ENCODE measurements at places on chromosomes 5 and 9.

- no peak for DNase-seq
Measured at GRCh38 chr9:127506117-127506813, 55.0 kb downstream of the LRSAM1 start.

GRCh38 chr9:12271421-12271891 is 421.7 kb upstream of the TYRP1 start:
- no peak for DNase-seq

DNA sequence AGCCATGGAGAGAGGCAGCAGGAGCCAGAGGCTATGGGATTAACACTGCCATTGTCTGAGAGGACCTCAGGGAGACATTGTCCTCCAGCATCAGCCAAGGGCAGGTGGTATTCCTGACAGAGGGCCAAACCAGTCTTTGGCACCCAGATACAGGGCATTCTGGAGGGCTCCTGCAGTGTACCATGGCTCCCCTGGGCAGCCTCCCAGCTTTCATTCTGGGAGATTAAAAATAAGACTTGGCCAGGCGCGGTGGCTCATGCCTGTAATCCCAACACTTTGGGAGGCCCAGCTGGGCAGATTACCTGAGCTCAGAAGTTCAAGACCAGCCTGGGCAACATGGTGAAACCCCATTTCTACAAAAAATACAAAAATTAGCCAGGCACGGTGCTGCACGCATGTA is 4.2 kb downstream of the MTAP start:
- no peak for DNase-seq

DNA sequence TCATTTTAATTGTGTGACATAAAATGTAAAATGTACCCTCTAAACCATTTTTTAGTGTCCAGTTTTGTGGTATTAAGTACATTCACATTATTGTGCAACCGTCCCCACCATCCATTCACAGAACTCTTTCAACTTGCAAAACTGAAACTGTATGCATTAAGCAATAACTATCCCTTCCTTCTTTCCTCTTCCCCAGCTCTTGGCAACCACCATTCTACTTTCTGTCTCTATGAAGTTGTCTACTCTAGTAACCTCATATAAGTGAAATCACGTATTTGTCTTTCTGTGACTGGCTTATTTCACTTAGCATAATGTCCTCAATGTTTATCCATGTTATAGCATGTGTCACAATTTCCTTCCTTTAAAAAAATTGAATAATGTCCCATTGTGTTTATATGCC is 142.4 kb downstream of the C9orf152 start:
- DNase-seq: no peak

- DNase-seq: no peak
Measured at GRCh38 chr5:151047814-151048425, 27.5 kb downstream of the GPX3 start.

GRCh38 chr5:127418974-127419682 is 98.3 kb upstream of the PRRC1 start:
- DNase-seq: no peak

- no peak for DNase-seq
Measured at GRCh38 chr5:101418713-101419118, 515.6 kb upstream of the ST8SIA4 start.

GRCh38 chr9:130541533-130541932 is 37.8 kb upstream of the FUBP3 start:
- no peak for DNase-seq

DNA sequence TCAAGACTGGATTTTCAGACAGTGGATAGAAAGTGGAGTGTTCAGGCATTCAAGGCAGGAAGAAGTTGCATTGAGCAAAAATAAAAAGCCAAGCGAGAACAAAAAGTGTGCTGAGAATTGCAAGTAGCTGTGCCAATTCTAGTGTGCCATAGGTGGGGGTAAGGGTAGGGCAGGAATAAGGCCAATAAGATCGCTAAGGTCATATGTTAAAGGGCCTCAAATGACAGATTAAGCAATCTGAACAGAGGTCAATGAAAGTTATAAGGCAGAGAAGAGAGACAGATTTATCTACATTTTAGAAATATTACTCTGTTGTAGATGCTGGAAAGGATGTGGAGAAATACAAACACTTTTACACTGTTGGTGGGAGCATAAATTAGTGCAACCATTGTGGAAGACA is 36.4 kb downstream of the NADK2 start:
- no peak for DNase-seq

- no peak for DNase-seq
Measured at GRCh38 chr5:2901096-2901495, 149.6 kb upstream of the IRX2 start.

GRCh38 chr5:61559722-61560121 is 227.7 kb downstream of the ZSWIM6 start:
- no peak for DNase-seq

- DNase-seq: peak; percentile 78
Measured at GRCh38 chr9:72038890-72039410, 21.5 kb downstream of the C9orf57 start.

- no peak for DNase-seq
Measured at GRCh38 chr9:121778252-121779225, 127.1 kb downstream of the DAB2IP start.

DNA sequence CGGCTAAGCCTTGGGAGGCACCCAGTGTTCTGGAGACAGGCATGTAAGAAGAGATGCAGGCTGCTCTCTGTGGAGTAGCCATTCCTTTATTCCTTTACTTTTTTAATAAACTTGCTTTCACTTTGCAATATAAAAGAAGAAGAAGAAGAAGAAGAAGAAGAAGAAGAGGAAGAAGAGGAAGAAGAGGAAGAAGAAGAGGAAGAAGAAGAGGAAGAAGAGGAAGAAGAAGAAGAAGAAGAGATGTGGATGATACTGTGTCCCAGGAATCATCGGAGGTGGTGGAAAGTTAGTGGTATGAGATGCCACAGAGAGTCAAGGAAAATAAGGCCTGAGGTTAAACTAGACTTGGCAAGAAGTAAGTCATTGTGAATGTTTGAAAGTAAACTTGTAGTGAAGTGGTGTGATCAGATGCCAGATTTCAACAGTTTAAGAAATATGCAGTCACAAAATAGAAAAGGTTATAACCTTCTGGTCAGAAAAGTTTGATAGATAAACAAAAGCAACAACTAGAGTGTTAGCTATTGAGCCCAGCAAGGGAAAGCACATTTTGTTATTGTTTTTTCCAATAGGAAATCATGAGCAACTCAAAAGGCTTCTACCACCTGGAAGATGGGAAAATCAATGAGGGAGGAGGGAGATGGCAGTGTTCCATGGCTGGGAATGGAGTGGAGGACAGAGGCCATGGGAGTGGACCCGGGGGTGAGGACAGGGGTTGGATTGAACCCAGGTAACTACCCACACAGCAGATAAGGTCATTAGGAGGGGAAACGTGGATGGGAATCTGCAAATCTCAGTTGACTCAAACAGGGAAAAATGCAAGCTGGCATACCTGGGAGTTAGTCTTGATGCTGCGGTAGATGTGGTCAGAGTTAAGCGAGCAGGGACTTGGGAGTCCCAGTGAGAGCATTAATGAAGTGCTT is 16.8 kb downstream of the AOPEP start:
- DNase-seq: no peak

GRCh38 chr5:79699763-79700400 is 10.2 kb downstream of the CMYA5 start:
- no peak for DNase-seq

DNA sequence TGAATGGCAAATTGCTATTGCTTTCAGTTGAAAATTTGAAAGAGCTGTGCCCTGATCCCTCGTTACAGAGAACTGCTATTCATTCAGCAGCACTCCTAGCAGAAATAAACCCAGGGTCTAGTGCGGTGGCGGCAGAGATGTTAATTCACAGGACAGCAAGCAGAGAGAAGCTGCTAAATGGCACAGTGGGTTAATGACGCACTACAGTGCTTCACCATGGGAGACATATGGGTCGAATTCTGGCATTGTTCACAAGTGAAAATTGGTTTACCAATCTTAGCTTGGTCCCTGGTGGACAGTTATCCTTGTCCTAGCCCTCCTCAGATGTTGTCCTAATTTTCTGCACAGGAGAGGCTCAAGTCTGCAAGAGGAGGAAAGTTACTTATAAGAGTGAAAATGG is 807.4 kb downstream of the TLE1 start:
- no peak for DNase-seq

DNA sequence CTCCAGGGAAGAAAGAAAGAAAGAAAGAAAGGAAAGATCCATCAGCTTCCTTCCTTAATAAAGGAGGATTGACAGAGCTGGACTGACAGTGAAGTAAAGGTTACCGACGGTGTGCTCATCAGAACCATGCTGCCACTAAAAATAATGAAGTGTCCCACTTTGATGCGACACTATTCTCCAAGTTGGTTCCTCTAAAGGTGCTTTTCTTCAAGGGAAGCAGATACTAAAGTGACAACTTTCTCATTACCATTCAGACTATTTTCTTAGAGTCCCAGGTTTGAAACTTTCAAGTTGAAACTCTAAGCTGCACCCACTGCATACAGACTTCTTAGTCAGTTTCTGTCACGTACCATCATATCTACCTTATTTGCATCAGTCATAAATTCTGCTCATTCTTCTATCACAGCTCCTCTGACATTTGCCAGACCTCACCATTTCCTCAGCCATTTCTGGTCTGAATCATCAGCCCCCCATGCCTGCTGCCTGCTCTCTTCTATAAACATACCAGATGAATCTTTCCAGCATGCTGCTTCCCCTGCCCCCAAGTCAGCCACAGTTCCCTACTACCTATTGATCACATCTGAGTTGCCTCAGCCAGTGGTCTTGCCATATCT is 177.6 kb downstream of the DEPDC1B start:
- DNase-seq: no peak

DNA sequence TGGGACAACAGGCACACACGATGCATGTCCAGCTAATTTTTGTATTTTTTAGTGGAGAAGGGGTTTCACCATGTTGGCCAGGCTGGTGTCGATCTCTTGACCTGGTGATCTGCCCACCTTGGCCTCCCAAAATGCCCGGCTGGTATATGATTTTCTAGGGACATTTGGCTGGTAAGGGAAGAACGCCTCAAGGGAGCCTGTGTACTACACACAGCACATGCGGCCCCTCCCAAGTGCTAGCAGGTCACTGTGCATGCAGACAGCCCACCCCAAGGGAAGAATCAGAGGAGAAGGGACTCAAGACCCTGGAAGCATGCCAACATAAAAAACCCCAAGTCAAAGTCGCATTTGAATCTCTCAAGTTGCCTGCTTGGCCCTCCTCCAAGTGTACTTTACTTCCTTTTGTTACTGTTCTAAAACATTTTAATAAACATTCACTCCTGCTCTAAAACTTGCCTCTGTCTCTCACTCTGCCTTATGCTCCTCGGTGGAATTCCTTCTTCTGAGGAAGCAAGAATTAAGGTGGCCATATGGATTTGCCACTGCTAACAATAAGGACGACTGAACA is 24.3 kb upstream of the OTULINL start:
- no peak for DNase-seq

- no peak for DNase-seq
Measured at GRCh38 chr5:39264528-39264927, 45.2 kb upstream of the FYB1 start.

- DNase-seq: no peak
Measured at GRCh38 chr5:112625689-112626438, 111.8 kb upstream of the APC start.

GRCh38 chr9:136930014-136930413 is 14.5 kb downstream of the FBXW5 start:
- no peak for DNase-seq

DNA sequence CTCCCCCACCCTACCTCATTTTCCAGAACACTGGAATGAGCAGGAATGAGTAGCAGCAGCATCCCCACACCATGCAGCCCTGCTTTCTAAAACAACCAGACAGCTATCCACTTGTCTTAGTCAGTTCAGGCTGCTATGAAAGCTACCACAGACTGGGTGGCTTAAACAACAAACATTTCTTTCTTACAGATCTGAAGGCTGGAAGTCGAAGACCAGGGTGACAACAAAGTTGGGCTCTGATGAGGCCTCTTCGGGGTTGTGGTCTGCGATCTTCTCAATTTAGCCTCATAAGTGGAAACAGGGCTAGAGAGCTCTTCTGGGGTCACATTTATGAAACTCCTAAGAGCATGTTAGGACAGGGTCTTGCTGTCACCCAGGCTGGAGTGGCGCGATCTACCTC is 38.9 kb downstream of the LPAR1 start:
- DNase-seq: no peak

DNA sequence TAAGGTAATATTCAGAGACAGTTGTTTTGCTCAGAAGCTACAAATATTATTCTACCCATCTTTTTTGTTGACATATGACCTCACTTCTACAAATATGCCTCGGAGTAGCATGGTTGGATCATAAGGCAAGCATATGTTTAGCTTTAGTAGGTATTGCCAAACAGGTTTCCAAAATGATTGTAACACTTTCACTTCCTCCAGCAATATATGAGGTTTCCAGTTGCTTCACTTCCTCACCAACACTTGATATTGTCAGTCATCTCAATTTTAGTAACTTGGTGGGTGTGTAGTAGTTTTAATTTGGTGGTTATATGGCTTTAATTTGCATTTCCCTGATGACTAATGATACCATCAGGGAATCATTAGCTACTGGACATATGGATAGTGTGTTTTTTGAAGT is 46.7 kb downstream of the TNFSF8 start:
- DNase-seq: no peak

DNA sequence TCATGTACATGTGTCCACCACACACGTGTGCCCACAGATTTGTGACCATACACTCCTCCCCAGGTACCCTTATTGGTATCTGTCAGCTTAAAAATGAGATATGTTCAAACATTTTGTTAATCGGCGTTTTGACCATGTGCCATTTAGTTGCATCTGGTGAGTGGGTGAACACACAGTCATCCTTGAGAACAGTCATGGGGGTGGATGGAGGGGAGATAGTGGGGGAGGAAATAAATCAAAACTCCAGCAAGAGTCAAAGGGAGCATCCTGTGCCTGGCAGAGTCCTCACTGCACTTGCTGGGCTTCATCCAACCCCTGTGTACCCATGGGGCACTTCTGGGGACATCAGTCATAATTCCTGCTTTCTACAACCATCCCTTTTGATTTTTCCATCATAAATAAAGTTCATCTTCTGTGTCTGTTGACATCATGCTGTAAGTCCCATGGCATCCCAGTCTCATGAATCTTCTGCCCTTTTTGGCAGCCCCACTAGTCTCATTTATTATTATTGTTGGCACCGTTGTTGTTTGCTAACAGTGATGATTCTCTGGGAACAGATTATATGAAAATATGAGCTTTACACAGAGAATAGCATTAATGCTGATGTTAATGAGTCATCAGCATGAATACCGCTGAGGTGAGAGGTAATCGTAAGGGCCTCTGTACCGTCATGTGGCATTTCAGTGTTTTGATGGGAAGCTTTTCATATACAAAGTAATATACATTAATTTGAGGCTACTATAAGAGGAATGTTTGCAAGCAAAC is 24.4 kb upstream of the CLK4 start:
- DNase-seq: no peak

- no peak for DNase-seq
Measured at GRCh38 chr9:88173378-88173999, 35.2 kb upstream of the SPATA31C2 start.

GRCh38 chr9:134896834-134897583 is 16.4 kb downstream of the FCN2 start:
- DNase-seq: no peak
